ENCODE measurements at places on chromosomes 13 and 19.

- no peak for DNase-seq
Measured at GRCh38 chr19:29545866-29546582, 20.2 kb downstream of the VSTM2B start.

GRCh38 chr13:99055281-99055680 is 77.4 kb upstream of the DOCK9 start:
- no peak for DNase-seq

DNA sequence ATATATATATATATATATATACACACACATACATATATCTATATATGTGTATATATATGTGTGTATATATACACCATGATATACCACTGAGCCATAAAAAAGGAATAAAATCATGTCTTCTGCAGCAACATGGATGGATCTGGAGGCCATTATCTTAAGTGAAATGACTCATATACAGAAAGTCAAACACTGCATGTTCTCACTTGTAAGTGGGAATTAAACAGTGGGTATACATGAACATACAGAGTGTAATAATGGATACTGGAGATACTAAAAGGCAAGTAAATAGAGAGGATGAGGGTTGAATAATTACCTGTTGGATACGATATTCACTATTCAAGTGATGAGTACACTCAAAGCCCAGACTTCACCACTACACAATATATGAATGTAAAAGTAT is 332.6 kb downstream of the SLITRK1 start:
- DNase-seq: no peak

- DNase-seq: no peak
Measured at GRCh38 chr13:93304134-93304533, 77.5 kb downstream of the GPC6 start.

DNA sequence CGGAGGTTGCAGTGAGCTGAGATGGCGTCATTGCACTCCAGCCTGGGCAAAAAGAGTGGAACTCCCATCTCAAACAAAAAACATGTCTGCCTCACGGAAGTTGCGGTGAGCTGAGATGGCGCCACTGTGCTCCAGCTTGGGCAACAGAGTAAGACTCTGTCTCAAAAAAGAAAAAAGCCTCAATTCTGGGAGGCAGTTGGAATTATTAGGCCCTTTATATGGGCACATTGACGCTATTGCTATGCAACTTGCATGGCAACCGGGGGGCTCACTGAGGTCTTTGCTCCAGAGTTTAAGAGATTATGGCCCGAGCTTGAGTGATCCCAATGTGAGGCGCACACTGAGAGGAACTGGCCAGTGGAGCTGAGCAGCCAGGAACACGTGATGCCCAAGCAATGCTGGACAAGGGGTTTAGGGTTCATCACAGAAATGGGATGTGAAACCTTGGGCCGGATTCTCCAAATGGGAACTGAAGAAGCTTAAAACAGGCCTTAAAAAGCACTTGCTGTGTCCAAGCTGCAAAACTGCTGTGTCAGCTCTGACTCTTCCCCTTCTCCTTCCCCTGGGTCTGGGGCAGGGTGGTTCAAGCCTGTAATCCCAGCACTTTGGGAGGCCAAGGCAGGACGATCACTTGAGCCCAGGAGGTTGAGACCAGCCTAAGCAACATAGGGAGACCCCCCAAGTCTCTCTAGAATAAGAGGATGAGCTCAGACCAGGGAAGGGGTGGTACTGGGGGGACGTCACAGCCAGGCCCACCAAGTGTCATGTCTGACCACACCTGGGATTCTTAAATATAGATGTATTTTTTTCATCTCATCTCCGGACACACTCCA is 2.5 kb downstream of the FTL start:
- DNase-seq: no peak

DNA sequence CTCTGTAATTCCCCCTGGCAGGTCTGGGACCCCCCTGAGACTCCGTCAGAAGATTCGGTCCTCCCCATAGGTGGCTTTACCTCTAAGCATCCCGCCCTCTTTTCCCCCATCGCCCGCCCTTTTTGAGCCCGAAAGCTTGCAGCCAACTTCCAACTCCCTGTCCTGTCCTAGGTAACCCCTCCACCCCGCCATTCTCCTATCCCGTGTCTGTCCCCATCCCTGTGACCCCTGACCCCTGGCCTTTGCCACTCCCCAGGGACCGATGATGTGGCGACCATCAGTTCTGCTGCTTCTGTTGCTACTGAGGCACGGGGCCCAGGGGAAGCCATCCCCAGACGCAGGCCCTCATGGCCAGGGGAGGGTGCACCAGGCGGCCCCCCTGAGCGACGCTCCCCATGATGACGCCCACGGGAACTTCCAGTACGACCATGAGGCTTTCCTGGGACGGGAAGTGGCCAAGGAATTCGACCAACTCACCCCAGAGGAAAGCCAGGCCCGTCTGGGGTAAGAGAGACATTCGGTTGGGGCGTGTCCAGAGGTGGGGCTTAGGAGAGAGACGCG is 488 bp downstream of the RCN3 start:
- no peak for DNase-seq

- no peak for DNase-seq
Measured at GRCh38 chr19:43895727-43896308, 39.3 kb downstream of the ZNF45 start.

DNA sequence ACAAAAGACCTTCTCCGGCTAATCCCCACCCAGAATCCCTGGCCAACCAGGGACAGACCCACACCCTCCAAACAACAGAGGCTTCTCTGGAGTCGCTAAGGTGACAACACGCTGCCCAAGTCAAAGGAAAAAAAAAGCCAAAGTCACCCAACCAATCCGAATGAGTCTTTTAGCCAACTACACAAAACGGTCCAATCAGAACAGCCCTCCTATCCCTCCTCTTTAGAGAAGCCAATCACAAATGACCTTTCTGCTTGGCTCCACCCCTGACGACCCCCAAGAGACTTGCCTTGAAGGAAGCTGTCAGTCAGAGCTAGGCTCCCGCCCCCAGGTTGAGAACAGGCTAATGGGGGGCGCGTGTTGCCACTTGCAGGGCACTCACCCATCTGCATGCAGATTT is 6.6 kb upstream of the FBXW9 start:
- no peak for DNase-seq

GRCh38 chr19:43605875-43606568 is 5.9 kb upstream of the SRRM5 start:
- DNase-seq: no peak

GRCh38 chr13:40116008-40116407 is 460.5 kb downstream of the COG6 start:
- DNase-seq: no peak

DNA sequence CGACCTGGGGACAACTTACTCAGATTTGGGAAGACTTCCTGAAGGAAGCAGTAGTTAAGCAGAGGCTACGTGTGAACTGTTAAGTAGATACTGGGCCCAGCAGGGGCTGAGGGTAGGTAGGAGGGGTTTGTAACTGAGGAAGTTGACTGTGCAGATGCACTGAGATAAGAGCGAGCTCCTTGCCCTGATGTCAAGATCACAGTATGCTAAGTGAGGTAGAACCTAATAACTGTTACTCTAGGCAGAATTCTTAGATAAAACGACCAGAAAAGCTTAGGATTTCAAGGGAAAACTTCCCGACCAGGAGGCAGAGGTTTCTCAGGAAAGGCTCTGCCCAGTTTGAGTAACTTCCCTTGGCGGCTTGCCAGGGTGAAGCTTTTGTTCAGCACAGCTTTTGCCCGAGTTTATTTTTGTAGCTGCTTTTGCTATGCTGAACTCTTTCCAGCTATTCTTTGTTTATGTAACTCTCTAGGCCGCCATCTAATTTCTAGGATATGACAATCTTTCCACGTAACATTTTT is 632.1 kb downstream of the DIAPH3 start:
- DNase-seq: no peak

DNA sequence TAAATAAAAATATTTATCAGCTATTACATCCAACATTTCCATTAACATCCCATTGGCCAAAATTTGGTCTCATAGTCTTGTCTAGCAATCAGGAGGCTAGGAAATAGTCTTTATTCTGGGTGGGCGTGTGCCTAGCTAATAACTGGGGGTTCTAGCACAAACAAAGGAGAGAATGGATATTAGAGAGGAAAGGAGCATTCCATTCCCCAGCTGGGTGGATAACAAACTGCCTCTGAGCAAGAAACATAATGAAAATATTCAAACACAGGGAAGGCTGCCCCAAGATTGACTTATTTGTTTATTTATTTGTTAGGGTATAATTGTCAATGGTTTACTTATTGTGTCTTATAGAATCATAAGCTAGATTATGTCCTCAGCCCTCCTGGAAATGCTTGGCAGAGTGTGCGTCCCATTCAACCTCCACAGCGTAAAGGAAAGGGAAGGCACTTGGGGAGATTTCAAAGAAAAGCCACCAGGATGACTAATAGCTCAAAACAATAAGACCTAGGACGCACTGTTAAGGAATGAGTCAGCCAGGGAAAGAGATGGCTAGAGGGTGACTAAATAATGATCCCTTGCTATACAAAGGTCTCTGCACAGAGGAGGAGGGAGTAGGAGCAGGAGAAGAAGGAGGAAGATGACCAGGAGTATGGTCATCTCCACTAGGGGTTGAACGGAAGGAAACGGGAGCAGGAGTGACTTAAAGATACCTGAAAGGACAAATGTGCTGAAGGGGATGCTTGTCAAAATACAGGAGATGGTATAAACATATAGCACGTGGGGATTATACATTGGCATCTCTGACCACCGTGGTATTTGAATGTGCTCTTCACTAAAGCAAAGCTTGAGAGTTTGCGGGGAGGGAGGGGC is 23.5 kb upstream of the USP12 start:
- no peak for DNase-seq

DNA sequence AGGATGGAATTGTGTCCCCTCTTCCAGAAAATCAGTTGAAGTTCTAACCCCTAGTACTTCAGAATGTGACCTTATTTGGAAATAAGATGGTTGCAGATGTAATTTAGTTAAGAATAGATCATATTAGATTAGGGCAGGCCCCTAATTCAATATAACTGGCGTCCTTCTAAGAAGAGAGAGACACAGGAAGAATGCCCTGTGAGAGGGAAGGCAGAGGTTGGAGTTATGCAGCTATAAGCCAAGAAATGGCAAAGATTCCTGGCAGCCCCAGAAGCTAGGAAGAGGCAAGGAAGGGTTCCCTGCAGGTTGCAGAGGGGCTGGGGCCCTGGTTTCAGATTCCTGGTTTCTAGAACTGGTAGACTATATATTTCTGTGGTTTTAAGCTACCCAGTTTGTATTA is 30.0 kb downstream of the HS6ST3 start:
- DNase-seq: no peak

DNA sequence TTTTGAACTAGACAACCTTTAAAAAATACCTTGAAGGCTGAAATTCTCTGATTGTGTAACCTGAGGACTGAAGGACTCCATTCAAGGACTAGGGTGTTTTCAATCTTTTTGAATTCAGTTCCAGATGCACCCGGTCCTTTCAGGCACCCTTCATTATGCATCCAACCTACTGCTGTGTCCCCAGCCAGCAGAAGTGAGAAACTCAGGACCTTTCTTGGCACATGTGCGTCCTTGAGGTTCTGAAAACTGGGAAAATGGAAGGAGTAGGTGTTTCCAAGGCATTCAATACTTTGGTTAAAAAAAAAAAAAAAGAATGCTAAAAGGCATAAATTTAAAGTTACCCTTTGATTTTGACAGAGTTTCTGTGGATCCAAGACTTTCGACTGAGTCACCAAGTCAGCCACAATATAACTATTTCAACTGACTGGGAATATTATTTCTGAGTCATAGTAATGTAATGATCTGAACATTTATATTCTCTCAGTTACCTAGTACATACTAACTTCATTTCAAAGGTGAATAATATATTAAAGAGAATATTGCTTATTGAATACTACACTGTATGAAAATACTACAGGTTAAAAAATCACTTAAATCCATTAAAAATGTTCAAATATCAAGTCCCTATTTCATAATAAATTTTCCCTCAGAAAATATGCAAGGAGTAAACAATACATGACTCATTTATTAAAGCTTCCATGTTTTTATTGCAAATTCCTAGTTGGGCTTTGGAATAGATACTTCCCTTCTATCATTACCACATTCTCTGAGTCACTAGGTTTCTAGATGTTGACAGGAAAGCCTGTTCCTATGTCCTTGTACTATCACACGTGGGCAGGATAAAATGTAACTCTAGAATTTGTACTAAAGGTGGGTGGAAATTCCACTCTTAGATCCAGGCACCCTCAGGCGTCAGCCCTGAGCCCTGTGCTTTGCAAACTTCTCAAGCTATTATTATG is 2.4 kb upstream of the ITGBL1 start:
- no peak for DNase-seq

DNA sequence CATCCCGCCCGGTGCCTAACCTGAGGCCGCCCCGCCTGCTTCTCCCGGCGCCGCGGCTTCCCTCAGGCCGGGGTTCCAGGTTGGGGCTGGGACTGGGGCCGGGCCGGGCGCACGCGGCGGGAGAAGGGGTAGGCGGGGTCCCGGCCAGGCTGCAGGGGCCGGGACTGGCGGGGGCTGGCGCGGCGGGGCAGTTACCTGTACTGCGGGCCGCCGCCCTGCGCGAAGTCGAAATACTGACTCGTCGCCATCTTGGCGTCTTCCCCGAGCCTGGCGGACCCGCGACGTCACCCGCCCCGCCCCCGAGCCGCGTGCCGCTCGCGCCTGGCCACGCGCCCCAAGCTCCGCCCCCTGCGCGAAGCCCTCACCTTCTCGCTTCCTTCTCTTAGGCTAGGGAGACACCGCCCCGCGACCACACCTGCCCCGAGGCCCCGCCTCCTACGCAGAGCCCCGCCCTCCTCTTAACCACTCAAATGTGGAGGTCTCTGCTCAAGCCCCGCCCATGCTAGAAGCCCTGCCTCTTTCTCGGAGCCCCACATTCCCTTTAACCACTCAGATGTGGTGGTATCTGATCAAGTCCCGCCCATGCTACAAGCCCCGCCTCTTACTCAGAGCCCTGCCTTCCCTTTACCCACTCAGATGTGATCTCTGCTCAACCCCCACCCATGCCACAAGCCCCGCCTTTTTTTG is at the start of gene ZFR2:
TSS of gene ZFR2 (minus strand) at position 269 of the 687 bp plus-strand sequence. CDS start at position 248, 21 bp downstream.
- DNase-seq: no peak

- no peak for DNase-seq
Measured at GRCh38 chr19:43634872-43635560, 4.6 kb downstream of the CADM4 start.

DNA sequence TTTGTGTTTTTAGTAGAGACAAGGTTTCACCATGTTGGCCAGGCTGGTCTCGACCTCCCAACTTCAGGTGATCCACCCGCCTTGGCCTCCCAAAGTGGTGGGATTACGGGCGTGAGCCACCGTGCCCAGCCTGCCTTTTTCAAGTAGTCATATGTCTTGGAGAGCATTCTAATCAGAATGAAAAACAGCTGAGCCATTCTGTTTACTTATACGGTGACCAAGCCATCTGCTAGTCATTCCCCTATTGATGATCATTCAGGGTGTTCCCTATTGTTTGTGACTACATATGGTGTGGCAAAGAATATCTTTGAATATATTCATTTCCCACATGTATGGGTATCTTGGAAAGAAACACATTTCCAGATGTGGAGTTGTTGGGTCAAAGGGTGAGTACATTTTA is 17.2 kb downstream of the BLOC1S3 start:
- no peak for DNase-seq

- DNase-seq: peak; percentile 32
Measured at GRCh38 chr19:10270180-10270615, 722 bp upstream of the ICAM1 start.

- DNase-seq: no peak
Measured at GRCh38 chr19:29393915-29394460, 131.8 kb upstream of the VSTM2B start.

Measured in activated CD4-positive, alpha-beta T cell treated with anti-CD3 and anti-CD28 coated beads for 24 hours (primary cell).